Kidney (tissue), 22 donors: ENCODE measurements at places on chromosomes 5 and 9. TPM values are rescaled to one million over a fixed set of nuclear protein-coding genes. Genes with fewer than 3 reads are reported as not detected.

- no peak for DNase-seq
These were observed 57.8 kb downstream of the AUH start for GRCh38 chr9:91303741-91304415.

- DNase-seq, result no peak
These were observed at the start of gene HSPB3 for GRCh38 chr5:54455413-54456157. Gene HSPB3 (plus strand): TSS chr5:54455699. CDS start chr5:54455790, 91 bp downstream.

GRCh38 chr9:26234865-26235264, 556.6 kb upstream of the TUSC1 start:
- no peak for DNase-seq

GRCh38 chr5:157431544-157432200, 28.3 kb upstream of the NIPAL4 start:
- DNase-seq, result peak; percentile 77

DNA sequence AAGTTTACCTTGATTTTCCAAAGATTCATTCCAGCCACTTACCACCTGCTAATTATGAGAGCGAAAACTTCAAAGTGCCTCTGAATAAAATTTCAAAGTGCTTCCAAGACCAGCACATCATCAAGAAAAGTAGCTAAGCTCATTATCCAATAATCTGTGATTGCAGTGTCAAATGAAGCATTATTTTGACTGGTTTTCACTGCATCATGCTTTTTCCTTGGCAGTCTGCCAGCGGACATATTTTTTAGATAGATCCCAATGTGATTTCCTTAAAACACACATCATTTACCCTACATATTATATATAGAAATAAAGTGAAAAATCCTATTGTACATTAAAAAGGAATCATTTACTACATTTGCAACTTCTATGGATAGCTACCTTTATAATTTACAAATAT, 508.6 kb upstream of the FAM174A start:
- no peak for DNase-seq

DNA sequence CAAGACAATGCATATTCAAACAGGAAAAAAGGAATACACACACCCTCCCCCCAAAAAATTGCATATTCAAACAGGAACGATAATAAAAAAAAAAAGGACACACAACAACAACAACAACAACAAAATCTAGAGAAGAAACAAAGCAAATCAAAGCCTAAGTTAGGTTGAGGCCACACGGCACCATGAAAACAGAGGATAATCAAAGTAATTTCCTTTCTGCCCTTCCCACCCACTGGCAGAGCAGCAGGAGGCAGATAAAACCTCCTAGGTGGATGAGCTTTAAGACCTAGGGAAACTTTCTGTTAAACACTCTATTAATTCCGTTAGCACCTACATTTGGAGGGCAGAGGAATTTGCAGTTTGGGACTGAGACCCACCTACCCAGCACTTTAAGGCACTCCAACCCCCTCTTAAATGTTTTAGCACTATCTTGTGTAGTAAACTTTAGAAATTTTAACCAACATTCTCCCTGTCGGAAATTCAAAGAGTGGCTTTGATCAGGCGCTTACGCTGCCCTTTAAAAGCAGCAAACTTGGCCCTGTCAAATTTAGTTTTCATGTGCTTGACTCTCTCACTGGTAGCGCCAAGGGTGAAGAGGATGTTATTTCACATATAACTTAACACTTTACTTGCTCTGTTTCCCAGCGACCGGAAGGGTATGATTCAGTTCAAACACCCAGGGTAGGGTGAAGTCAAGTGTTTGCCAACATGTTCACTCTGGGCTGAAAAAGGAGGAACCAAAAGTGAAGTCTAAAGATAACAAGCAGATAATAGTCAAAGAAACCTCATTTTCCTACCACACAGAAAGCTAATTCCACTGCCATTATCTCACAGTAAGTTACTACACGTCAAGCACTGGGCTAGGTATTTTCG, 9.2 kb downstream of the ENC1 start:
- peak; percentile 4 for DNase-seq

- no peak for DNase-seq
These were observed 9.9 kb upstream of the PCDHB2 start for GRCh38 chr5:141084487-141084989.

GRCh38 chr5:64790210-64790609, 21.5 kb downstream of the CWC27 start:
- DNase-seq, result no peak

- DNase-seq, result no peak
These were observed 301.2 kb downstream of the PSAT1 start for GRCh38 chr9:78598120-78598519.

GRCh38 chr5:174706997-174707572, 17.3 kb upstream of the MSX2 start:
- no peak for DNase-seq

GRCh38 chr5:178232920-178233429, 373 bp upstream of the PHYKPL start:
- no peak for DNase-seq

DNA sequence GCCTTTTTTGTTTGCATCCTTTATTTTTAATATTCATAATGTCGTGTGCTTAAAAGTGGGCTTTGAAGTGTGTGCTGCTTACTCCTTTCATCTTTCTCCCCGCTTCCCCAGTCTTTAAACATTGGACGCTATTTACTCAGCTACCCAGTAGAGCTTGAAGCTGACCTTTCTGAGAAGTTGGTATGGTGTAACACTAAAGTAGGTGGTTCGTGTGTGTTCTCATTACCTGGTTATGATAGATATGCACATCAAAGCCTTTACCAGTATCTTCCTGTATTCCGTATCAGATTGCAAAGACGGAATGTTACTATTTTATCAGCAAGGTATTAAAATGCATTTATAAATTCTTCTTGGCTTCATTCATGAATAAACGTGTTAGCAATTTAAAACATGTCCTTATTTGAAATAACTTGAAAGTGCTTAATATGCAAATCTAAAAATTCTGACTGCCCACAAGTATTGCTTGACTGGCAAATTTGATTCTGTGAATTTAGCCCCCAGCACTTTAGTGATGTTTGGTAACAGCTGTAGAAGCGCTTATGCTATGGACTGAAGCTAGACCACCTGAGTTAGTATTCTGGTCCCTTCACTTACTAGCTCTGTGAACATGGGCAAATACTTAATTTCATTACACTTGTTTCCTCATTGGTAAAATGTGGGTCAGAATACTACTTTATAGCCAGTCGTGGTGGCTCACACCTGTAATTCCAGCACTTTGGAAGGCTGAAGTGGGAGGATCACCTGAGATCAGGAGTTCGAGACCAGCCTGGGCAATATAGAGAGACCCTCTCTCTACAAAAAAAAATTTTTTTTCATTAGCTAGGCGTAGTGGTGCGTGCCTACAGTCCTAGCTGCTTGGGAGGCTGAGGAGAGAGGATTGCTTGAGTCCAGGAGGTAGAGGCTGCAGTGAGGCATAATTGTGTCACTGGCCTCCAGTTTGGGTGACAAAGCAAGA, 1.7 kb downstream of the RRAGA start:
- no peak for DNase-seq

GRCh38 chr9:86644675-86645034, 290.4 kb upstream of the TUT7 start:
- peak; percentile 38 for DNase-seq

DNA sequence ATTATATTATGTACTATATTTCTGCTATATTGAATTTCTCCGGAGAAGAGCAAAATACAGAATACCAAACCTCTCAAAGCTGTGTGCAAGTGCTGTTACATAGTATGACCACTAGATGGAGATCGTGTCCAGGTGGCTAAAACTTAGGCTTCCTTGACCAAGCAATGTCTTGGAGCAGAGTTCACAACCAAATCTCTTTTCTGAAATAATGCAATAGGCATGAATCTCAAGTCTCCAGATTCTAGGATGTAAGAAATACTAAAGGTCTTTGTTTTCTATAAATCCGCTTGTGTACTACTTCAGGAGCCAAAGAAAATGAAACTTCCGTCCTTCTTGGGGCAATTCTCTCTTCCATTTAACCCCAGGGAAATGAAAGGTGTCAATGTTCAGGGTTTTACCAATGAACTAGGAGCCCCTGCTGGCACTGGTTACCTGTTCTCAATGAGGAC, 181.5 kb upstream of the RAI14 start:
- peak; percentile 22 for DNase-seq

DNA sequence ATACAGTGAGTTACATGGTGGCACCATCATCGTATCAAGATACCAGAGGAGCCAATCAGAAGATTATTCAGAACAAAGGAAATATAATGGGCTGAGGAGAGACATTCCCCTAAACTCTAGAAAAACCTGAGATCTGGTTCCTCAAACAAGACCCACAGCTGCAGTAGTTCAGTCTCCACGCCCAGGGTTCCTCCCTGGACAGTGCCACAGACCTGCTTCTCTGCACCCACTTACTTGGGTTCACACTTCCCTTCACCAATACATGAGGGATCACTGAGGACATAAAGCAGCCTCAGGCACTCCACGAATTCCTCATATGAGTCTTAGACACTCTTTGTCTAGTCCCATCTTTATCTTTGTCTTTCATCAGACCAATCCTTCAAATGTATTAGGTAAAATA, 101.7 kb downstream of the APTX start:
- DNase-seq, result no peak

DNA sequence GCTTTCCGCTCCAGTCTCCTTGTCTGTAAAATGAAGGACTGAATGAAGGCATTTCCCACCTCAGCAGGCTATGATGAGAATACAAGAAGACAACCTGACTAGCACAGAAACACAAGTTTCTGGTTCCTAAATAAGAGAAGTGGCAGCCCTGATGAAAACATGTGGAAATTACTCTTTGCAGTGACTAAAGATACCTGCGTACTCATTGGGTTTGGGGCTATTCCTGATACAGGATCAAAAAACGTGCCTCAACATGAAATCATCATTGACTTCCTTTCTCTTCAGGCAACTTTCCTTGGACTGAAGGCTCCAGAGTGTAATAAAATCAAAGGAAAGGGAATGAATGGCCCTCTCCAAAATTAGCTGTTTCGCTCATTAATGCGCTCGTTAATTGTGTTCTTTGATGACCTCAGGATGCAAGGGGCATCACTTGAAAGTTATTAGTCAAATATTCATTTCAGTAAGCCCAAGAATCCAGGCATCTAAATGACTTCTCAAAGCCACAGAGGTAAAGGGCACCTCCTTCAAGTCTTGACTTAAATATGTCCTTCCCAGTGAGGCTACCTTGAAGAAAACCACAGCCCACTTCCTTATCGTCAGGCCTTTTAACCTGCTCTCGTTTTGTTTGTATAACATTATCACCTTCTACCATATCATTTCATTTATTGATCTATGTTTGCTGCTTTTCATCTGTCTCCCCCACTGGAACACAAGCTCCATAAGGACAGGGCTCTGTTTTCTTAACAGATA, 68.9 kb downstream of the RASEF start:
- no peak for DNase-seq

DNA sequence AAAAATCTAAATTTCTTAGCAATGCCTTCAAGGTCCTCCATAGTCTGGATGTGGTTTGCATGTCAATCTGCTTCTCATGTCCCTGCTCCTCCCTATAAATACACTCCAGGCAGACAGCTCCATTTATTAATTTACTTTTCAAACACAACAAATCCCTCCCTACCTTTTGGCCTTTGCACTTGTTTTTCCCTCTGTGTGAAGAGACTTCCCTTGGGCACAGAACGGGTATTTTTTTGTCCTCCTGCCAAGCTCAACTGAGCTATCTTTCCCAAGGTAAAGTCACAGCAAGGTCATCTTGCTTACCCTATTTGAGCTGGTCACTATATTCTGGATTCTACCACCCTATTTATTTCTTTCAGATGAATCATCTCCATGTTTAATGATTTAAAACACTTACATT, 159.6 kb upstream of the ANKH start:
- DNase-seq, result no peak

DNA sequence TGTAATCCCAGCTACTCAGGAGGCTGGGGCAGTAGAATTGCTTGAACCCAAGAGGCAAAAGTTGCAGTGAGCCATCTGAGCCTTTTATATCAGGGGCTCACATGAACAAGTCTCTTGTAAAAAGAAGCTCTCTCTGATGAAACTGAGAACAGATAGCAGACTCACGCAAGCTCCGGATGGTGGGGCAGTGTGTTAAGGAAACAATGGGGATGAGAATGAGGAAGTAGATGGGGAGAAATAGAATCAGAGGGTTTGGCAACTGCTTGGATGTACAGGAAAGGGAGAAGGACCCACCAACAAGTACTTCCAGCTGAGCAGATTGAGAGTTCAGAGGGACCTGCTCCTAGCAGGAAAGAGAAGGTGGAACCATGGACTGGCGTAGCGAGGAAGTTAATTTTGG, 18.6 kb downstream of the TMEM252 start:
- no peak for DNase-seq

GRCh38 chr9:101707721-101708120, 30.7 kb downstream of the GRIN3A start:
- DNase-seq, result peak; percentile 40

DNA sequence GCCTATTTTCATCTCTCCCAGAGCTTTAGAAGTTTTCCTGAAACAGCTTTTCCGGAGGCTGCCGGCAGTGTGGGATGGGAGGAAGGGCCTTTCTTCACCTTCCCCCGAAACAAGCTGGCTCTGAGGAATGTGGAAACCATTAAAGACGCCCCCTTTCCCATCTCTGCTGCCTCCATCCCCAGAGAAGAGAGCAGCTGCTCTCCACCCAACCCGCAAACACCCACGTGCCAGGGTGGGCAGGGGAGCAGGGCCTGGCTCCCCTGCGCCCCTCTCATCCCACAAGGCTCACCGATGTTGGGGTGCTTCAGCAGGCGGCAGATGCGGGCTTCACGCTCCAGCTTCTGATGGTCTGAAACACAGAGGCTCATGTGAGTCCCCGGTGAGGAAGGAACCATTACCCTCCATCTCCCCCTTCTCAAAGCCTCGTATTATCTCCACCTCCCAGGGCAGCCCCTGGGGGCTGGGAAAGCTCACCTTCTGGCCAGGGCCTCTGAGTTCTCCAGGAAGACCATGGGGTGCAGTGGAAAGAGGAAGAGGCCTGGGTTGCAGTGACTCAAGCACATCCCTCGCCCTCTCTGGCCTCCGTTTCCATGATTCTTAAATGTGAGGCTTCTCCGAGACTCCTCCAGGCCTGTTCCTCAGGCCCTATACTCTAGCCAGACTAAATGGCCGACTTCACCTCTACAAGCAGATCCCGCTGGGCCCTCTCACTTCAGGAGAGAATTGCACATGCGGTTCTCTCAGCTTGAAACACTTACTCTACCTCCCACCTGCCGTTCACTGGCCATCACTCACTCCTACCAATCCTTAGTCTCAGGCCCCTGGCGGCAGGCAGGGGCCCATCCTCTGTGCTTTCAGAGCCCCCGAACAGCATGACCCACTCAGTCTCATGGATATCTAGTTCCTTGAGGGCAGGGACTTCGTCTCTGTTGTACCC, 24.6 kb downstream of the CAMK2A start:
- no peak for DNase-seq

- no peak for DNase-seq
These were observed 55.3 kb upstream of the ANGPTL2 start for GRCh38 chr9:127177665-127178265.

Gene TCOF1
- polyA plus RNA-seq, result 12.2 TPM

Gene DNAI1
- polyA plus RNA-seq, result 2.4 TPM

Gene ADGRD2
- not detected for polyA plus RNA-seq

Gene PCDHB5
- polyA plus RNA-seq, result 2.1 TPM

Gene JAKMIP2
- 0.71 TPM for polyA plus RNA-seq

Gene SLC28A3
- polyA plus RNA-seq, result not detected

Gene FBP1
- polyA plus RNA-seq, result 266 TPM

Gene DBH
- 0.39 TPM for polyA plus RNA-seq

Gene OR1L4
- polyA plus RNA-seq, result not detected

Gene NUDT2
- polyA plus RNA-seq, result 32.1 TPM

Gene SIT1
- 0.32 TPM for polyA plus RNA-seq

Gene SLC22A4
- polyA plus RNA-seq, result 7.6 TPM

Gene RNF183
- polyA plus RNA-seq, result 8.1 TPM

Gene IFNA13
- polyA plus RNA-seq, result not detected

Gene C7
- 158 TPM for polyA plus RNA-seq
